GM12891 (cell line): ENCODE measurements at places on chromosomes 2 and 18.

GRCh38 chr2:68044099-68044498 lies 18.7 kb downstream of the C1D start:
- no peak for DNase-seq

GRCh38 chr2:111175615-111176014 lies 54.9 kb downstream of the BCL2L11 start:
- DNase-seq: no peak

GRCh38 chr2:3602553-3603339 lies 7.8 kb downstream of the COLEC11 start:
- DNase-seq: no peak

DNA sequence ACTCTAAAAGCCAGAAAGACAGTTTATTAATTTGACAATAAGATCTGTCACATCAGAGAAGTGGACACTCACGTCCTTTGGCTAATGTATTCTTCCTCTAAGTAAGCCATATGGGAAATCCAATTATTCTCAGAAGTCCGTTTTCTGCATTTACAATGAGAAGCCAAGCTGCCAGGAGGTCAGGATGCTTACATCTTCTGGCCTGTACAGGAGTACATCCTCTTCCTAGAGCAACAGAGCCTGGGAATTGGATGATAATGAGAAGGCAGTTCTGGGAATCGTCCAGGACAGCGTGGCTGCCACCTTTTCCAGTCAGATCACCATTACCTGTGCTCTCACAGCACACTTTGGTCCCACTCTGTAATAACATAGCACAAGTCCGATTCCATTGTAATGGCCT lies 5.2 kb downstream of the RAPGEF4 start:
- no peak for DNase-seq

- DNase-seq: peak; percentile 63
Measured at GRCh38 chr2:219010162-219010756, 17.0 kb upstream of the CRYBA2 start.

GRCh38 chr2:198587240-198587639 lies 782.8 kb downstream of the PLCL1 start:
- DNase-seq: no peak

DNA sequence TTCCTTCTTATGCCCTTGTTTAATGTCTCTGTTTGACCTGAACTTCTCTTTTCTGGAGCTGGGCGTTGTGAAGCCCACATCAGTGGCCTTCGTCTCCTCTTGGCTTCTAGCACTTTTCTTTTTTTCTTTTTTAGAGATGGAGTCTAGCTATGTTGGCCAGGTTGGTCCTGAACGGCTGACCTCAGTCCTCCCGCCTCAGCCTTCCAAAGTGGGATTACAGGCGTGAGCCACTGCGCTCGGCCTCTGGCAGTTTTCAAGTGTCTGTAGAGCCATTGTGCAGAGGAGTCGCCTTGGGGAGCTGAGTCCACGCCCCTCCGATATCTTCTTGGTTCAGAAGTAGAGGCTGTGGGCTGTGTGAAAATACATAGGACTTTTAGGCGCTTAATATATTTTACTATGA lies 36.5 kb downstream of the ZNF532 start:
- DNase-seq: no peak

- DNase-seq: no peak
Measured at GRCh38 chr2:237731663-237732062, 66.9 kb upstream of the RBM44 start.
